ENCODE measurements at places on chromosomes 2 and 18.

DNA sequence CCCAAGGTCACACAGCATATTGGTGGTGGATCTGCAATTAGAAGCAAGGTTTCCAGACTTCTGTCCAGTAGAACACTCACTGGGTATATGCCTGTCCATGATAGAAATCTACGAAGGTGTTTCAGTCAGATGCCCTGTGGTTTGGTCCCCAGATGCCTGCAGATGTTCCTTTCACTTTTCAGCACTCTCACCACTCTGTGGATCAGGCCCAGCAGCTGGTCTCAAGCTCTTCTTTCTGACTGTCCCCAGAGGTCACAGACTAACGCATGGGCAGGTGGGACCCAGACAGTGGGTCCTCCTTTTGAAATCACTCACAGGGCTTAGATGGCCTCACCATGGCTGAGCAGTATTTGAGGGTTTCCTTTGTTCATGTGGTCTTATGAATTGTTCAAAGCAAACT is 376.5 kb downstream of the ALK start:
- no peak for DNase-seq

- no peak for DNase-seq
Measured at GRCh38 chr2:72713857-72714256, 112.0 kb downstream of the EXOC6B start.

- no peak for DNase-seq
Measured at GRCh38 chr18:45270289-45270771, 344.9 kb upstream of the SLC14A2 start.

DNA sequence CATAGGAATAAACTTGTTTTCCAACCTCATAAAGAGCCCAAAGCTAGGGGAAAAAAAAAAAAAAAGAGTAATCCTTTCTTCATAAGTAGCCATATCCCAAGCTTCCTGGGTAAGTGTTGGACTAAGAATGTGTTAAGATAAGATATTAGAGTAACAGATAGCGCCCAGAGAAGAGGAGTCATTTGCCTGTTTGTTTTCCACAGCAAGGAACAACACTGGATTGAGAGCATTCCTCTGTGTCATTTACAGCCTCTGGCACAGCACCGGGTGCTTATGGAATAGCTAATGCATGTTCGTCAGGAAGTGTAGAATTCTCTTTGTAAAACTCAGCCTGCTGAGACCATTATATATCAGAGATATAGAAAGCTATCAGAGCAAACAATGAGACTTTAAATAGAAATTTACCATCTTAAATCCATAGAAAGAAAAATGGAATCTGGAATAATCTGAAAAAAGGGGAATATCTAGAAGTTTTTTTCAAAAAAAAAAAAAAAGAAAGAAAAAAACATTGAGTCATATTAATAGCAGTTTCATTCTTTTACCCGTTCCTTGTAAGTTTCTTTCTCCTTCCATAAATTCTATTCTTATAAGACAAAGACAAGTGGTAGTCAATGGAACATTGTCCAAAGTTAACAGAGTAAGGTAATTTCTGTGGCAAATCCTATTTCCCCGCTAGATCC is 37.6 kb downstream of the LRP2 start:
- no peak for DNase-seq

DNA sequence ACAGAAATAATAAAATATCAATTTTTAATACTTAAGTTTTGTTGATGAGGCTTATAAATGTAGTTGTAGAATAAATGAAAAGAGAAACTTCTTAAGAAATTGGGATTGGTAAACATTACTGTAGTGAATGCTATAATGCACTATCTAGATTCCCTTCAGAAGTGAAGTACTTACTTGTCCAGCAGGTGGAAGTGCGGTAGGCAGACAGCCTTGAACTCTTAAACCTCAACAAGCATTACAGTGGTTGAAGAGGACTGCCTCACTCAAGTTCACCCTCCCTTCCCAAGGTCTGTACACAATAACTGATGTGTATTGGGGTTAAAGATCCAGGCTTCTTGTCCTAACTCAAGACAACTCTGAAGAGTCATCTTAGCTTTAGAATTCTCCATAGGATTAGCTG is 931.0 kb upstream of the LRRTM1 start:
- no peak for DNase-seq

GRCh38 chr2:59568461-59568860 is 985.0 kb downstream of the BCL11A start:
- DNase-seq: no peak

- DNase-seq: no peak
Measured at GRCh38 chr2:45220227-45220626, 211.0 kb upstream of the SIX2 start.

DNA sequence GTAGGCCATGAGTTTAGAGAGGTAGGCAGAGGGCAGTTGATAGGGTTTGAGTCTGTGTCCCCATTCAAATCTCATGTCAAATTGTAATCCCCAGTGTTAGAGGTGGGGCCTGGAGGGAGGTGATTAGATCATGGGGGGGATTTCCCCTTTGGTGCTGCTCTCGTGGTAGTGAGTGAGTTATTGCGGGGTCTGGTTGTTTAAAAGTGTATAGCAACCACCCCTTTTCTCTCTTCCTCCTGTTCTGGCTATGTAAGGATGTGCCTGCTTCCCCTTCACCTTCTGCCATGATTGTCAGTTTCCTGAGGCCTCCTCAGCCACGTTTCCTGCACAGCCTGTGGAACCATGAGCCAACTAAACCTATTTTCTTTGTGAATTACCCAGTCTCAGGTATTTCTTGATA is 25.5 kb downstream of the MARCHF4 start:
- no peak for DNase-seq

DNA sequence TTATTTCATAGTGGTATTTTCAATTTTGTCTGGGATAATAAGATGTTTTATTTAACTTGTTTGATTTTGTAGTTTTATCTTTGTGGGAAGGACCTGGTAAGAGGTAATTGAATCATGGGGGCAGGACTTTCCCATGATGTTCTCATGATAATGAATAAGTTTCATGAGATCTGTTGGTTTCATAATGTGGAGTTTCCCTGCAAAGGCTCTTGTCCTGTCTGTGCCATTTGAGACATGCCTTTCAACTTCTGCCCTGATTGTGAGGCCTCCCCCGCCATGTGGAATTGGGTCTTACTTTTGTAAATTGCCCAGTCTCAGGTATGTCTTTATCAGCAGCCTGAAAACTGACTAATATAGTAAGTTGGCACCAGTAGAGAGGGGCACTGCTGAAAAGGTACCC is 77.8 kb upstream of the ARHGAP15 start:
- no peak for DNase-seq

DNA sequence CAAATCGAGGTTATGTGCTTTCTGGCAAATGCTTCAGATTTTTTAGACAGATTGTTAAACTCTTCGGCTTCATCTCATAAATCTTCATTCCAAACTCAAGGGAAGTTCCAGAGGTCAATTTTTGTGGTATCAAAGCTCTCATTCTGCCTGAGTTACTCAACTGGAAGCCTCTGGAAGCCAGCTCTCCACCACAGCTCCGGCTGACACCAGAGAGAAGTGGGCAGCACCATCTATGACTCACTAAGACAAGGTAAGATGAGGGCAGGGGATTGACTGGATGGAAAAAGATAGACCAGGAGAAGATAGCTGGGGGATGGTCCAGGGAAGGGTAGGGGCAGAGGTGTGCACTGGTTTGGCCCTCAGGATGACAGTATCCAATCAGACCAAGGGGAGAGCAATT is 137.3 kb upstream of the HNRNPA3 start:
- no peak for DNase-seq

GRCh38 chr18:11944252-11944651 is 36.1 kb upstream of the MPPE1 start:
- no peak for DNase-seq

Data from GM12892 (cell line).